ENCODE measurements at places on chromosomes 4 and X. TPM values are rescaled to one million over a fixed set of nuclear protein-coding genes. Genes with fewer than 3 reads are reported as not detected.

- no peak overlapping the region for H3K27ac ChIP-seq
- no peaks in the 10 kb centered on the region for H3K36me3 ChIP-seq
These were observed 459.7 kb upstream of the TRAM1L1 start for GRCh38 chr4:117545039-117545438.

GRCh38 chr4:96315815-96316214, 475.9 kb downstream of the PDHA2 start:
- H3K27me3 ChIP-seq, result no peaks in the 10 kb centered on the region
- H3K4me3 ChIP-seq, result no peak overlapping the region
- no peak overlapping the region for H3K27ac ChIP-seq
- H3K36me3 ChIP-seq, result no peaks in the 10 kb centered on the region
- DNase-seq, result no peak
- H3K4me1 ChIP-seq, result no peaks in the 10 kb centered on the region

GRCh38 chr4:6747294-6748051, 31.5 kb downstream of the BLOC1S4 start:
- no peaks in the 10 kb centered on the region for H3K36me3 ChIP-seq
- H3K4me1 ChIP-seq, result peaks cover 15% of the 10 kb centered on the region
- H3K27me3 ChIP-seq, result no peaks in the 10 kb centered on the region
- no peak overlapping the region for H3K4me3 ChIP-seq
- DNase-seq, result no peak
- no peak overlapping the region for H3K27ac ChIP-seq

The MFSD8 gene
- total RNA-seq, result 11.2 TPM

The TEC gene
- 3.4 TPM for total RNA-seq

DNA sequence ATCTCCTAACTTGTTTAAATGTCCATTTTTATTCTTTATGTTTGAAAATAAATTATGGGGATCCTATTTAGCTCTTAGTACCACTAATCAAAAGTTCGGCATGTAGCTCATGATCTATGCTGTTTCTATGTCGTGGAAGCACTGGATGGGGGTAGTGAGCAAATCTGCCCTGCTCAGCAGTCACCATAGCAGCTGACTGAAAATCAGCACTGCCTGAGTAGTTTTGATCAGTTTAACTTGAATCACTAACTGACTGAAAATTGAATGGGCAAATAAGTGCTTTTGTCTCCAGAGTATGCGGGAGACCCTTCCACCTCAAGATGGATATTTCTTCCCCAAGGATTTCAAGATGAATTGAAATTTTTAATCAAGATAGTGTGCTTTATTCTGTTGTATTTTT, 27.6 kb downstream of the NUDT6 start:
- H3K36me3 ChIP-seq, result no peaks in the 10 kb centered on the region
- no peaks in the 10 kb centered on the region for H3K27me3 ChIP-seq
- H3K27ac ChIP-seq, result no peak overlapping the region
- DNase-seq, result no peak

DNA sequence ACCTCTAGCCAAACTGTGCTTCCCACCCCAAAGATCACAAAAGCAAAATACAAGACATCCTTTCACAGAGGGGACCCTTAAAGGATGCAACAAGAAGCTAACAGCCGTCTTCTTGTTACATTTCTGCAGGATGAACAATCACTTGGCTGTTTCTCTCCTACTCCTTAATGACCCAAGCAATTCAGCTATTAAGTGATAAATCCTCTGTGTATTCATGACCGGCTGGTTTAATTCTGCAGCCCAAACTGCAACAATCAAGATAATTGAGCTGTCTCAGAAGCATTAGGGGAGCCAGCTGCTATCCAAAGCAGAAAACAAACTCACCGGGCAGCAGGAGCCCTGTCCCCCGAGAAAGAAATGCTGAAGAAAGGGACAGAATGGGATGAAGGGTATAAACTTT, 85.9 kb upstream of the ACSL4 start:
- DNase-seq, result no peak
- no peak overlapping the region for H3K27ac ChIP-seq
- no peaks in the 10 kb centered on the region for H3K4me1 ChIP-seq
- H3K36me3 ChIP-seq, result no peaks in the 10 kb centered on the region
- no peak overlapping the region for H3K4me3 ChIP-seq

The PRMT9 gene
- total RNA-seq, result 7.3 TPM

Measured in activated naive CD4-positive, alpha-beta T cell treated with anti-CD3 and anti-CD28 coated beads for 36 hours (primary cell).